ENCODE measurements at places on chromosomes 4 and X.

DNA sequence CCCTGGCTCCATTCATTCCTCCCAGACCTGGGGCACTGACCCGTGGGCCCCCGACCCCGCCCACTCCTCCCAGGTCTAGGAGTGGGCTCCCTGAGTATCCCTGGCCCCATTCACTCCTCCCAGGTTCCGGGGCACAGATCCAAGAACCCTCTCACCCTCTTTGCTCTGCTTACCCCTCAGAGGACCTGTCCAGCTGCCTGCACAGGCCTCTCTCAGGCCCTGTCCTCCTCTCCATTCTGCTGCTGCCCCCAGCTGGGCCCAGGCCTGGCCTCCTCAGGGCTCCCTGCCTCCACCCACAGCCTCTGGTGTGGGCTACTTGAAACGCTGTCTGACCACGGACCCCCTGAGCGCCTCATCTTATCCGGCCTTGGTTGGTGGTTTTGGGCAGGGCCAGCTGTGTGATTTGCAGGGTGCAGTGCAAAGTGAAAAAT lies 217.7 kb upstream of the PSAPL1 start:
- DNase-seq: no peak

- DNase-seq: no peak
Measured at GRCh38 chr4:6217716-6218381, 17.5 kb upstream of the JAKMIP1 start.

- DNase-seq: no peak
Measured at GRCh38 chr4:72440386-72440785, 128.6 kb downstream of the ADAMTS3 start.

DNA sequence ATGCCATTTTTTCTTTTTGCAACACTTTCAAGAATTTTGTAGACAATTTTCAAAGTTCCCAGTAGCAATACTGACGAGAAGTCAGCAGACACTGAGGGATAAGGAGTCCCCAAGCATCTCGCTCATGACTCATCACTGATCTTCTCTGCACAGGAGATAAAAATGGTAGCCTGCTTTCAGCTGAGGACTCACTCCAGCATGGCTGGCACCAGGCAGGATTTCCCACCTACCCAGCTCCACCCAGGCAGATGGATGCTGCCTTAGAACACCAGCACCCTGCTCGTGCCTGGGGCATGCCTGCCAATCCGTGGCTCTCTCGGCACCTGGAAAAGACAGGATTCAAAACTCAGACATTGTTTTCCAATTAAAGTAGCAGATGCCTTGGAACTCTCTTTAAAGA lies 24.9 kb downstream of the JAKMIP1 start:
- no peak for DNase-seq

GRCh38 chr4:18209448-18209847 lies 187.9 kb upstream of the LCORL start:
- no peak for DNase-seq

DNA sequence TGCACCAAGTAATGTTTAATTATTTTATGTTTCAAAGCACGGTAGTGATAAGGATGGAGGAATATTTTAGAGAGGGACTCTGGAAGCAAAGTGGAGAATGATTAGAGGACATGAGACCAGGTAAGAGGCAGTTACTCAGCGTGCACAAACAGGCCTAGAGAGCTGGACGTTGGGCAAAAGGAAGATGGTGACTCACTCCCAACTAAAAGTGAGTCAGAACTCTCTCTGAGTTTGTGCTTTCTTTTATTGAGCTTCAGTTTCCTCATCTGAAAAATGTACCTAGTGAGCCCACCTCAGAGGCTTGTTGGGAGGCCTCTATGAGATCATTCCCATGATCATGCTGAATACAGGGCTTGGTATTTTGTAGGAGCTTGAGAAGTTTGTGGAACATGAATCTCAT lies 1.6 kb upstream of the ZC4H2 start:
- DNase-seq: no peak

- DNase-seq: no peak
Measured at GRCh38 chr4:3009422-3009821, 46.1 kb downstream of the GRK4 start.

- peak; percentile 36 for DNase-seq
Measured at GRCh38 chr4:94826206-94826605, 68.5 kb downstream of the BMPR1B start.

GRCh38 chr4:157217708-157218107 lies 2.8 kb upstream of the GRIA2 start:
- DNase-seq: no peak

- no peak for DNase-seq
Measured at GRCh38 chr4:153062652-153063168, 126.6 kb downstream of the FHDC1 start.

- DNase-seq: no peak
Measured at GRCh38 chr4:154478547-154478946, 13.1 kb downstream of the DCHS2 start.

- no peak for DNase-seq
Measured at GRCh38 chr4:118883861-118884260, 4.8 kb upstream of the SYNPO2 start.

- no peak for DNase-seq
Measured at GRCh38 chr4:40829586-40829985, 79.8 kb downstream of the NSUN7 start.

DNA sequence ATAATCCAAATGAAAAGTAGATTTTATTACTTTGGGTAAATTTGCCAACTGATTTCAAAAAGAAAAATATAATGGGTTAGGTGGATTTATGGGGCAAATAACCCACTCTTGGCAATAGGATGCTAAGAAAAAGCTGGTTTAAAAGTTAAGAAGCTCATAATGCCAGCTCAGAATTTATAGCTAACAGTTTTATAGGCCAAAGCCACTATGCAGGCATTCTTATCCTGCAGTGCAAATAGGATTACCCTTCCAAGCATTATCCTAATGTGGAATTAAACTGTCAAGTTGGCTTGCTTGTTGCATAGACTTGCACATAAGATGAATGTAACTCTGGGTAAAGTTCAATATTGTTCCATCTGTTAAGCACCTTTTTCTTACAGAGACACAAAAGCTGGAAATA lies 703.0 kb downstream of the PCDH18 start:
- DNase-seq: peak; percentile 5

DNA sequence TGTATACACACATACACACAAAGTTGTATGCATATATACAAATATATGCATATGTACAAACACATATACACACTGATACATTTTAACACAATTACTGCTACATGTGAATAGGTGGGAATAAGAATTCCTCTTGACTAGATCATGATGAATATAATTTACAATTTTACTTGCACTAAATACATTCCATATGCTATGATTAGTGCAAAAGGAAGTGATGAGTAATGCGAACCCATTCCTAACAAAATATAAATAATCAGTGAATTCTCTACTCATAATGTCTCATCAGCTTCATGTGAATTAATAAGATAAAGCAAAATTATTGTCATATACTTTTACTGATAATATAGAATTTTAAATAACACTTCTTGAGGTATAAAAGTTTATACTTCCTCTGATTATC lies 1077.3 kb upstream of the PCDH10 start:
- no peak for DNase-seq

GRCh38 chr4:1448589-1449420 lies 42.6 kb upstream of the NKX1-1 start:
- no peak for DNase-seq

GRCh38 chrX:22541926-22542325 lies 269.2 kb downstream of the CBLL2 start:
- no peak for DNase-seq

DNA sequence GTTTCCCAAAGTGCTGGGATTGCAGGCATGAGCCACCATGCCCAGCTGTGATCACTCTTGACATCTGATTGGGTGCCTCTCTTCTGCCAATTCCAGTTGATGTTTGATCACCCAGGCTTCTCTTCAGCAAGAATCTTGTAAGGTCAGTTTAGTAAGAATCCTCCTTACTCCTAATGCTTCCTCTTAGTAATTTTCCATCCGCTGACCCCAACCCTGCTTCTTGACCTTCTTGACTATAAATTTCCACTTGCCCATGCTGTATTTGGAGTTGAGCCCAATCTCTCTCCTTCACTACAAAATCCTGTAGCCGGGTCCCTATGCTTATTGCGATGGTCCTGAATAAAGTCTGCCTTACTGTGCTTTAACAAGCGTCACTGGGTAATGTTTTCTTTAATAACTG lies 75.4 kb downstream of the DDIT4L start:
- DNase-seq: no peak

DNA sequence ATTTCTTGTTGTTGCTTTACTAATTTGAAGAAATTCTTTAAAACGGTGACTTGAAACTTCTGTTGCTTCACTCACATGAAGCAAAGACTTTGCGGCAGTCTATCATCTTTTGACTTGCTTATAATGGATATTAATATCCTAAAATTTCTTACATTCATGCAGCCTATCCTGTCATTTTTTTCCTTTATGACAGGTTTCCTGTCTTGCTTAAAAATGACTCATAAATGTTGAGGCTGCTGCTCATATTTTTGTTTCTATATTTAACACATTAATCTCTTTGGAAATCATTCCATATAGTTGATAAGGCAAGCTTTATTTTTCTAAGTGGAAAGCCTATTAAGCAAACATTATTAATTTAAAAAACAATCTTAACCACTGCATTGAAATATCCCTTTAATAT lies 176.6 kb upstream of the GALNTL6 start:
- DNase-seq: no peak

DNA sequence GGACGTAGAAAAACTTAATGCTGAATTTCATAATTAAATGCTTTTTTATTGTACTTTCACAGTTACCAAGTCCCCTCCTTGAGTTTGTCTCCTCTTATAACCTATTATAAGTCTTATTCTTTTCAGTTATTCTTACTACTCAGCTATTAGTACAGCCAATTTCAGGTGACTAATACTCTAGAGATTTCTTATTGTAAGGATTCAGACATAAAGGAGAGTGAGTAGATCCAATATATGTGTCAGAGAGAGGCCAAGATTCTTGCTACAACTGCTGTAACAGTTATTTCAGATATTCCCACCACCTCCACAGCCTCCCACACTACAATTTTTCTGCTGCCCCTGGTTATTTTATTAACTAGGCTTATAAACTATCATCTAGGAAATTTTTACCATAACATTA lies 274.5 kb downstream of the GPAT3 start:
- no peak for DNase-seq

DNA sequence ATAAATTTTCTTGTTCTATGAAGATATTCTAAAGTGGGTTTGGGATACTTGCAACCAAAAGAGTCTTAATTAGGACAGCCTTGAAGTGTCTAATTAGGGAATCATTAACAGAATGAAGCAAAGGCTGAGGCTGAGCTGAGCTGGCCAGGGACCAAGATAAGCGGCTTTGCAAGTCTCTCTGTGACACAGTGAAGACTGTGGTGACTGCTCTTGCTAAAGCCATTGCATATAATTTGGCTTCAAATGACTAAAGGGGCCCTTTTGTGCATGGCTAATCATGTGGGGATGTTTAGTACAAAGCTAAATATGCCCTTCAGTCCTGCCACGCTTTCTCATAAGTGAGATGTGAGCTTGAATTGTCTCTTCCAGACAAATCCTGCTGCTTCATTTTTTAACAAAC lies 31.2 kb upstream of the GYPA start:
- no peak for DNase-seq

GRCh38 chrX:77693594-77693993 lies 92.4 kb downstream of the ATRX start:
- DNase-seq: no peak

DNA sequence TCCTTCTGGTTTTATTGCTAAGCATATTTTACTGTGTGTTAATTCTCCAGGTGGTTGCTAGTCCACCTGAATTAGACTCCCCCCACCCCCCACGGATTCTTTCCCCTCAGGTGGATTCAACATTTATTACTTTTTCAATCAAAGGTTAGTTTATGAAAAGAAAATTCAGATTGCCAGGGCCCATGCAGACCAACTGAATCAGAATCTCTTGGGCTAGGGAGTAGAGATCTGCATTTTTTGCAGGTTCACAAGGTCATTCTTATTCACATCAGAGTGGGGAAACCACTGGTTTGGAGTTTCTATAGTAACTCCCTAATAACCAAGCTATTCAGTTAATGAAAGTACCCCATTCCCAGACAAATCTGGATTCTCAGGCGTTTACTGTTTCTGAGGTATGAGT lies 9.8 kb downstream of the TMEM255A start:
- DNase-seq: no peak

- DNase-seq: no peak
Measured at GRCh38 chr4:79678472-79679202, 270.6 kb upstream of the GK2 start.

DNA sequence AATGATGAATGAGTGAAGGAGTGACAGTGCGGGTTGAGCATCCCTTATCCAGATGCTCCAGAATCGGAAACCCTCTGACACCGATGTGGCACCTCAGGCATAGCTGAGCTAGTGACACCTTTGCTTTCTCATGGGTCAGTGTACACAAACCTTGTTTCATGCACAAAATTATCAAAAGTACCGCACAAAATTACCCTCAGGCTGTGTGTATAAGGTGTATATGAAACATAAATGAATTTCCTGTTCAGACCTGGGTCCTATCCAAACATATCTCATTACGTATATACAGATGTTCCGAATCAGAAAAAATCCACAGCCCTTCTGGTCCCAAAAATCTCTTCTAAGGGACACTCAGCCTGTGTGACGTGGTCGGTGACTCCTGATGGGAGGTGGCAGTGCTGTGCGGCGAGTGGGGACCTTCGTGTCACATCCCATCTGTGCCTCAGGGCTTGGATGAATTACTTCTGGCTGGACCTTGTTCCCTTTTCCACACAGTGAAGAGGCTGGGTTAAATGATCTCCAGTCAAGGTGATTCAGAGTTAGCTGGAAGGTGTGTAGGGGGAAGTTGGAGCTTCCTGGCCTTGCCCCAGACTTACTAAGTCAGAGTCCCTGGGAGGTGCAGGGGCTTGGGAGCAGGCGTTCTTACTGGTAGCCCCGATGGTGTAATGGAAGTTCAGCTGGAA lies 18.8 kb downstream of the RGS12 start:
- DNase-seq: no peak

DNA sequence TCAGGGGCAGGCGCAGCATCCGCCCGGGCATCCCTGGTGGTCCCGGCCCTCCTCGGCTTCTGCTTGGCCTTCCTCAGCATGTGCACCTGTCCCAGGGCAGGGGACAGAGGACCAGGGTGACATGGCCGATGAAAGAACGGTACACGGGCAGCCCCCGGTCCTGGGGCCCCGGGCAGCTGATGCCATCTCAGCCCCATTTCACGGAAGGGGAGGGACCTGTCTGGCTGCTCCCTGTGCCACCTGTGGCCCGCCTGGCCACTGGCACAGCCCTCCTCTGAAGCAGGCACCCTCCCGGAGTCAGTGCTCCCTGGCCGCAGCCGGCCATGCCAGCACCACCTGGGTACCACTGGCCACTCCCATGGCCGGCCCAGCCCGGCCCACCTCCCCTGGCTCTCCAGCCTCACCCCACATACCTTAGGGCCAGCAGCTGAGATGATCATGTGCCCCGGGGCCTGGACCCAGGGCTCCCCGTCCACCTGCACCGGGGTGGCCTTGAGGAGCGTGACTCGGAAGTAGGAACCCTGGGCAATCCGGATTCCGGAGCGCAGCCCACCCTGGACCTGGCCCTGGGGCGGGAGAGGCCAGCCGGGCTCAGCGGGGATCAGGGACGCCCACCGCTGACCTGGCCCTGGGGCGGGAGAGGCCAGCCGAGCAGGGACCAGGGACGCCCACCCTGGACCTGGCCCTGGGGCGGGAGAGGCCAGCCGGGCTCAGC lies 12.6 kb downstream of the DGKQ start:
- DNase-seq: no peak

Measured in hindlimb muscle (tissue), 1 donor.